ENCODE measurements at places on chromosomes 2 and 18. TPM values are rescaled to one million over a fixed set of nuclear protein-coding genes. Genes with fewer than 3 reads are reported as not detected.

The SIX3 gene
- not detected for total RNA-seq

GRCh38 chr2:83115155-83115554 is 1343.9 kb downstream of the SUCLG1 start:
- DNase-seq = no peak

The CACNB4 gene
- total RNA-seq = 9.8 TPM

The CAPN14 gene
- total RNA-seq = 0.54 TPM

The POLR1A gene
- 43.2 TPM for total RNA-seq

- DNase-seq = peak; percentile 96
Measured at GRCh38 chr2:69816923-69817542, 12.4 kb upstream of the GMCL1 start.

DNA sequence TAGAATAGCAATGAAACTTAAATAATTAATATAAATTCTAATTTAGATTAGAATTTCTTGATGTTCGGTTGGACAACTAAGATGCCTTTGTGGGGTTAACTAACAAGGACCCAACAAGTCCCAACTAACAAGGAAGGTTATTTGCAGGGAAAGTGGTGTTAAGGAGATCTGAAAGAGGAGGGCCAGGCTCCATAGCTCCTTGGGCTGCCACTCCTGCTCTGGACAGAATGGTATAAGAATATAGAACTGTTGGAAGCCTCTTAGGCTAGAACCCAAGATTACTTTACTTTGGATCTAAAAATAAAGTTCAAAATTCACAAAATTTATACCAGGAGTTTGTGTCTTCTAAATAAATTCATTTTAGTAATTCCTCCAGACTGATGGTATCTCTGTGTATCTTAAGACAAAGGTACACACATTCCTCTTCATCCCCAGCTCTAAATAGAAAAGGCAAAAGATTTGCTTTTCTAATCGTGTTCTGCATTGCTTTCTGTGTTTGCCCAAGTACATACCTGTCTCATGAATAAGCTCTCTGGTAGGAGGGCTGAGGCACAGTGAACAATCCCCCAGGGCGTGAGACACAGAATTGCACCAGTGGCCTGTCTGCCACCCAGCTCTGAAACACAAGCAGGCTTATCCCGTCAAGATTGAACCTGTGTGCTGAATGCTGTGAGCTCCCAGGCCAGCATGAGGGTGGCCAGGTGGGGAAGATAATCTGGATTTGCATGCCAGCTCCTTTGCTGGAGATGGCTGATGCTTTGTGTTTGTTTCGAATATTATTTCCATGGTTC is 176.0 kb downstream of the ACKR3 start:
- DNase-seq = peak; percentile 11

GRCh38 chr2:98702858-98703620 is 27.9 kb downstream of the MGAT4A start:
- no peak for DNase-seq

DNA sequence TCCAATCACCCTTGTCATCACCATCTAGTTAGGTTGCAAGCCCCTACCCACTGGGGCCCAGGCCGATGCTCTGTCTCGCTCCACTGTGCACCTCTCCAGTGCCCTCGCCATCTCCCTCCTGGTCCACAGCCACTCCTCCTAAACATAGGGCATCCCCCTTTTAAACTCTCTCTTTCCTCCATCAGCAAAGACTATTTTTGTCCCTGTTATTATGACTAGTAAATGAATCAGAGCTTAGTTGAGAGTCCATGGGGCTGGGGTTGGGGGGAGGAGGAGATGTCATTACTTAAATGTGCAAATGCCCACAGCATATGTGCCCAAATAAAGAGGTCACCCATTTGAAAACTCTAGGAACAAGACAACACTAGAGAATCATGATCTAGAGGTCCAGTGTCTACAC is 167.4 kb downstream of the TRABD2A start:
- no peak for DNase-seq

DNA sequence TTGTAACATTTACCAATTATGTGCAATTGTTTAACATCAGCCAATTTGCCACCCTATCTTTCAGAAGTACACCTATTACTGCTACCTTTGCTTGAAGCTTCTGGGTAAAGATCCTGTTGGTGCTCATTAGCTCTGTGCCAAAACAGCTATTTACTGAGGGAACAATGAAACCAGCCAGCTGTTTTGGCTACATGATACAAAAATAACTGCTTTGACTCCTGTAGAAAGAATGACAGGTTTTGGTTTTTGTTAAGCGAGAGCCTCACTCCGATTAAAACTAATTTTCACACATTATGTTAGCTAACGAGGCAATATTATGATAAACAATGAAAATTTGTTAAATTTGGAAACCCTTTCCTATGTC is 907.0 kb downstream of the EPHA4 start:
- no peak for DNase-seq

DNA sequence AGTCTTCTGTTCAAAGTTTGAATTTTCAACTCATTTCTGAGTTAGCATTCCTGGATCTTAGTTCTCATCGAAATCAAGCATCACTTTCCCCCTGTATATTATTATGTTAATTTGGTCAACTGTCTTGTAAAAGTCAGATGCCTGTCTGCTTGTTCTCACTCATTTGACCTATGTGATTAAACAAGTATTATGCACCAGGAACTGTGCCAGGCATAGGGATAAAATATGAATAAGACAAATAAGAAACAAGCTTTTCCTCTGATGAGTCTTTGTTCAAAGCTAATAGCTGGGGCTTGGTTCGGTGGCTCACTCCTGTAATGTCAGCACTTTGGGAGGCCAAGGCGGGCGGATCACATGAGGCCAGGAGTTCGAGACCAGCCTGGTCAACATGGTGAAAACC is 19.7 kb upstream of the EMILIN2 start:
- no peak for DNase-seq

The KCNJ13 gene
- not detected for total RNA-seq

The ZSWIM2 gene
- not detected for total RNA-seq

DNA sequence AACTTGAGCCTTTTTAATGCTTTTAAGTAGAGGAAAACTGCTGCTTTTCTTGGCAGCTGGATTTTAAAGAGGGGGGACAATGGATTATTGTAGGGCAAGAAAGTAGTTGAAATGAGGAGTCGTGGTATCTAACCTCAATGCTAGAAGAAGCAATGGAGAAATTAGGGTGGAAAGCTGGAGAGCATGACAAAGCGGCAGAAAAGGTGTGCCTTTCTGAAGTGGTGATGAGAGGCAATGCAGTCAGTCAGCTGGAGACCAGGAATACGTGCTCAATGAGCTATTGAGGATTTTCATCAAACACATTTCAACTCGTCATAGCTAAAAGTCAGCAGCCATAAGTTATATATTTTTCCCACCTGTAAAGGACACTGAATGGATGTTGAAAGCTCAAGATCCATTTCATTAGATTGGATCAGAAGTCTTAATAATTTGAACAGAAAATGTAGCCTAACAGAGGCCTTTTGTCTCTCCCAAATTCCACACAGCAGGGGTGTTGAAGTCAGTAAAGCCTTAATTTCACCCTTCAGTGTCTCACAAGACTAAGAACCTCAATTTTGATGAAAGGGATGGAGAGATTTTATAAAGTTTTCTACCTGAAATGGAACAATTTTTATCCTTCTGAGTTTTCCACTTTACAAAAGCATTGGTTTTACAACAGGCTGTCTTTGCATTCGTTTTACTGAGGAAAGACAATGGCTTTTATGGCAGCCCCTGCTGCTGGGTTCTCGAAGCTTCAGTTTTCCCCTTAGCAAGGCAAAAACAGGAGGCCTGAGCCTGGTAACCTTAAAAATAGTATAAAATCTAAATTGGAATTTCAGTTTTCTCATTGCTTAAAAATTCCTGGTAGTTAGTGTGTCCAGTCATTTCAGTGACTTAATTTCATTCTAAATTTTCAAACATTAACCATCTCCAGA is 131.1 kb downstream of the CCDC102B start:
- DNase-seq = peak; percentile 55

- DNase-seq = no peak
Measured at GRCh38 chr2:241432824-241433448, 75.4 kb downstream of the STK25 start.

DNA sequence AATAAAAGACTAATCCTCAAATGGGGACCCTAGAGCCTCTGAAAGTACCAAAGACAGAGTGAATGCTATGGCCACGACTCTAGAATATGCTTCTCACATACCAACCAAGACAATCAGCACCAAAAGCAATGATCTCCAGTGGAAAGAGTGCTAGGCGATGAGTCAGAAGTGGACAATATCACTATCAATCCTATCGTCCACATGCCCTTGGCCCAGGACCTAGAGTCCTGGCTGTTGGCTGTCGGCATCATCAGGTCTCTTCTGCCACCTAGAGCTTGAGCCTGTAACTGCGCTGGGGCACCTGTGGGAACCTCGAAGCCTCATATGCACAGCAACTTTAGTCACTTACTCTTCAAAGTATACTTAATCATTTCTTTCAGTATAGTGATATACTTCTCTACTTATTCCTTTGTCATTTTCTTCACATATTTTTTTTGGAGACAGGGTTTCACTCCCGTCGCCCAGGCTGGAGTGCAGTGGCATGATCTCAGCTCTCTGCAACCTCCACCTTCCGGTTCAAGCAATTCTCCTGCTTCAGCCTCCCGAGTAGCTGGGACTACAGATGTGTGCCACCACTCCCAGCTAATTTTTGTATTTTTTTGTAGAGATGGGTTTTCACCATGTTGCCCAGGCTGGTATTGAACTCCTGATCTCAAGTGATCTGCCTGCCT is 29.7 kb downstream of the NOL10 start:
- peak; percentile 63 for DNase-seq

DNA sequence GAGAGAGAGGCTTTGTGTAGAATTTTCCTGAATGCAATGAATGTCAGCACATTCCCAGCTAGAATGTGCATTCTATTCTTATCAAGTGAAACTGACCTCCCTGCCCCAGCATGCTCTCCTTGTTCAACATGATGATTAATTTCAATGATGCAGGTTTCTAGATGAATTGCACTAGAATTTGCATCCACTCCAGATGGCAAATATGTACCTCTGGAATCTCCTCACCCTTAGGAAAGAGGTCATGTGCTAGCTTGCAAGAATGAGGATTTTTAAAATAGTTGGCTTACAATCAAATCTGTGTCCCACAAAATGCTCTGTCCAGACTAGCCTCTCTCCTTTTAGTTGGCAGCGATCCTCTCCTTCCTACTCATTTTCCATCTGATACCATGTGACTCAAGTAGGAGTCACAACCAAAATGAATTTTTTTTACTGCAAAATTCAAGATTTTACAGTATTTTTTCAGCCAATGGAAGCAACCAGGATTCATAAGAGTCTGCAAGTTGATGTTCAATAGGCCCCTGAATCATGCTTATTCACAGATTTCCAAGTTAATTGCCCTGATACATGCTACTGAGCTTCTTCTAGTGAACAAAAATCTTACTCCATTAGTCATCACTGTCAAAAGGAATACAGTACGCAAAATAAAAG is 21.0 kb upstream of the STAT4 start:
- peak; percentile 21 for DNase-seq

The POTEI gene
- total RNA-seq = 0.56 TPM

The ABCG8 gene
- total RNA-seq = 0.31 TPM

The UGT1A5 gene
- not detected for total RNA-seq

The CRYBA2 gene
- total RNA-seq = not detected

The DNAJB2 gene
- total RNA-seq = 25.5 TPM

DNA sequence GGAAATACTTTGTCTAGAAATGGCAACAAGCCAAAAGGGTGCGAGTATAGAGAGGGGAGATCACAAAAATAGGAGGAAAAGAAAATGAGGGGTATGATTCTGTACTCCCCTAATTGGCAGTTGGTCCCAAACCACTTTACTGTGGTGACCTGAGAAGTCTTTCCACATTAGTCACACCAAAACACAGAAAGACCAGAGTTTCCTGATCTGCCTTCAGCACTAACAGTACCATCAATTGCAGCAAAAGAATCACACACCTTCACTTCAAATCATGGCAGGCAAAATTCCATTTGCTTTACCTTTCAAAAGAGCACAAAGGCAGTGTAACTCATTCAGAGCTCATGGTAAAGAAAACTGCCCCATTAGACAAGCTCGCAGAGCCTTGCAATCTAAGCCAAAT is 86.8 kb downstream of the ALK start:
- DNase-seq = no peak

DNA sequence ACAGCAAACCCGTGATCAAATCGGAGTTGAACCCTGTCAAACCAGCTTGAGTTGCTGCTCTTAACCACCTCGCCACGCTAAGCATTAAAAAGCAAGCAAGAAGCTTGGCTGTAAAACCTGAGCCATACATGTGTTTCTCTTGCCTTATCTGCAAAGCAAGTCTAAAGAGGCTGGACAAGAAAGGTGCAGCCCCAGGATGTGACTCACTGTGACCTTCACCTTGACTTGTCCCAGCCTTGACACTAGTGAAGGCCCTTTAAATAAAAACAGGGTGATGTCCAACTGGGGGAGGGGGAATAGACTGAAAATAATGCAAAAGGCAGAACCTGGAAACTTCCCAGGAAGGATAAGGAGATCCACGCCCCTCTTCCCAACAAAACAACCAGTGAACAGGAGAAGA is 127.6 kb upstream of the NPAS2 start:
- DNase-seq = no peak

The AMER3 gene
- 0.49 TPM for total RNA-seq

The POU3F3 gene
- total RNA-seq = 0.24 TPM

- no peak for DNase-seq
Measured at GRCh38 chr2:201191132-201191875, 8.4 kb downstream of the CASP10 start.

DNA sequence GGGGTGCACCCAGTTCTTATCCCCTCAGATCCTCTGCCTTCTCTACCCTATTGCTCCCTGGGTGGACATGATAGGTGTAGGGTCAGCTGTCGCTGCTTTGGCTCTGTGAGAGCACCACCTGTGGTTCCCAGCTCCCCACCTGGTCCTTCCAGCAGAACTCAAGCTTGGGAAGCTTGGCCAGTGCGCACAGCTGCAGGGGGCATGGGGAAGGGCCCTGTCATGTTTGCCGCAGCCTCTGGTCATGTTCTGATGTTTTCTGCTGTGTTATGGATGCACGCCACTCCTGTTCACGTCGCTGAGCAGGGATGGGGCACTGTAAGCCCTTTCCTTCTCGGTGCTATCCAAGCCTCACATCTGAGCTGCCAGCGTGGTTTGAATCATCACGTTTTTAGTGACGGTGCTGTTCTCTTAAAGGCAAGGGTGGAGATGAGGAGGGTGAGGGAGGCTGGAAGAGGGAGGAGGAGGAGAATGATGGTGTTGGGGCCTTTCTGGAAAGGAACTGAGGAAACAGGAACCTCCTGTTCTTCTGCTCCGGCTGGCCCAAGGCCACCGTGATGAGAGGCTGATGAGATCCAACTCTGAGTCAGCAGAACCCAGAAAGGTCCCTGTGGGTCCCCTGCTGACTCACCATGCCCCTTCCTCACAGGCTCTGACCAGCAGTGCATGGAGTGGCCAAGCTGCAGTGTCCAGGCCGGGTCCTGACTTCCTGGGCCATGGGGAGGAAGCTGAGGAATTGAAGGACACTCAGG is 78.0 kb downstream of the LIPG start:
- no peak for DNase-seq

All from GM23338 (cell line).